Activated CD4-positive, CD25-positive, alpha-beta regulatory T cell (primary cell): ENCODE measurements at places on chromosomes 2 and 18.

DNA sequence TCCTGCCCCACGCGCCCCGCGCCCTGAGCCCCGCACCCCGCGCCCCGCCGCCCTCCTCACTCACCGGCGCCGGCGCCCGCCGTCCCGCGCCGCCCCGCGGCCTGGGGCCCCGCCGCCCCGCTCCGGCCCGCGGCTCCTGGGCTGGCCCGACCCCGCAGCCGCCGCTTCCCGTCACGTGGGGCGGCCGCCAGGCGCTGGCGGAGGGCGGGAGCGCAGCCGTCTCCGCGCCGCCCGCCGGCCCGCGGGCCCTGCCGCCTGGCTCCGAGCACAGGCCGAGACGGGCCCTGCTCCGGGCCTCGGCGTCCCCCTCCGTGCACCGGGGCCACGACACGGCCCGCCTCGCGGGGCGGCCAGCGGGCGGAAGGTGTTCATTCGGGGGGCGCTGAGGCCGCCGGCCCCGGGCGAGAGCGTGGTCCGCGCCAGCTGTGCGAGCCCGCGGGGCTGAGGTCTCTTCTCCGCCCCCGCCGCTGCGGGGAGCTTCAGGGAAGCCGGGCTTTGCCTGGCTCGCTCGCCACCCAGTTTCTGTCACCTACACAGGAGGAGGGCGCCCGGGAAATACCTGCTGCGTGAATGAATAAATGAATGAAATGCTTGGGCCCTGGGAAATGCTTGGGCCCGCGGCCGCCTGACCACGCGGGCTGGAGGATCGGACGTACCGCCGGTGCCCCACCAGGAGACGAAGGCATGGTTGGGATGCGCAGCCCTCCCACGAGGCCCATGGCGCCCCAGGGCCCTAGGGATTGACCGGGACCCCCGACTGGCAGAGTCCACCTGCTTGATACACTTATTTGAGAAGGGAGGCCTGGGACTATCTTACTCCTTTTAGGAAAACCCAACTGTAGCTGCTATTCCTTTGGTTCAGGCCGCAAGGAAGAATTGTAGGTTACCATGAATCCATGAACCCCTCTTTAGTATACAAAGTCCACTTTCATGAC, at the start of gene TGFBRAP1:
Gene TGFBRAP1, minus strand, starts transcription at position 175 of the 935 bp plus-strand sequence. CDS start 21,434 bp downstream, outside the sequence.
- DNase-seq = peak; percentile 48

DNA sequence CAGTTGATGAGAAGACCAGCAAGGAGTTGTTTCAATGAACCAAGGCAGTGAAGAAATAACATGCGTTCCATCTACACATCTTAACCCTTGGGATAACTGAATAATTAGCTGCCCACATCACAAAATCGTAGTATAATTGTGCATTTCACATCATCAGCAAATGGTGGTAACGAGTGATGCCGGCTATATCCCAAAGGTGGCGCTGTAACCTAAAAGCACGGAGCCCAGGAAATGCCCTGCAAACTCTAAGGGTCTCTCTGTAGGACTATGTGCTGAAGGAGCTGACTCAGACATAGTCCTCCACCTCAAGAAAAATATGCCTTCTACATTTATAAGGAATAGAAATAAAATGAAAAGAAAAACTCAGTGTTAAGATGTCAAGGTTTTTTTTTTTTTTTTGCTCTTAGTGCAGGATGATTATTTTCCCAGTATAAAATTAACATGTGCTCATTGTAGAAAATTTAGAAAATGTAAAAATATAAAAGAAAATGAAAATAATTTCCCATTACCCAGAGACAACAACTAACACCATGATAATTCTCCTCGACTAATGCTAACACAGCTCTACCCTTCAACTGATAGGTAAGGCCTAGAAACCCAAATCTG, 23.1 kb upstream of the DSG3 start:
- DNase-seq = no peak

- peak; percentile 49 for DNase-seq
These were observed 28.5 kb downstream of the HPCAL1 start for GRCh38 chr2:10331027-10331701.

DNA sequence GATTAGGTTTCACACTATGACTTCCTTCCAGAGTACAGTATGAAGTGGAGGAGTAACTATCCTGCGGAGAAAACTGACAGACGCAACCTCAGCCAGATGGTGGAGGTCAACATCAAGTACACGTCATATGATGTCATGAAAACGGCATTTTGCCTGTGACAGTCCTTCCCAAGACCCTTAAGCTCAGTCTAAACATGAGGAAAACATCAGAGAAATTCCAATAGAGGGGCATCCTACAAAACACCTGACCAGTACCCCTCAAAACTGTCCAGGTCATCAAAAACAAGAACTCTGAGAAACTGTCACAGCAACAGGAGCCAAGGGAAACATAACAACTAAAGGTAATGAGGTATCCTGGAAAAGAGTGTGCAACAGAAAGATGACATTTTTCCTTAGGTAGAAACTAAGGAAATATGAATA, 1.7 kb downstream of the RNU4ATAC start:
- no peak for DNase-seq

DNA sequence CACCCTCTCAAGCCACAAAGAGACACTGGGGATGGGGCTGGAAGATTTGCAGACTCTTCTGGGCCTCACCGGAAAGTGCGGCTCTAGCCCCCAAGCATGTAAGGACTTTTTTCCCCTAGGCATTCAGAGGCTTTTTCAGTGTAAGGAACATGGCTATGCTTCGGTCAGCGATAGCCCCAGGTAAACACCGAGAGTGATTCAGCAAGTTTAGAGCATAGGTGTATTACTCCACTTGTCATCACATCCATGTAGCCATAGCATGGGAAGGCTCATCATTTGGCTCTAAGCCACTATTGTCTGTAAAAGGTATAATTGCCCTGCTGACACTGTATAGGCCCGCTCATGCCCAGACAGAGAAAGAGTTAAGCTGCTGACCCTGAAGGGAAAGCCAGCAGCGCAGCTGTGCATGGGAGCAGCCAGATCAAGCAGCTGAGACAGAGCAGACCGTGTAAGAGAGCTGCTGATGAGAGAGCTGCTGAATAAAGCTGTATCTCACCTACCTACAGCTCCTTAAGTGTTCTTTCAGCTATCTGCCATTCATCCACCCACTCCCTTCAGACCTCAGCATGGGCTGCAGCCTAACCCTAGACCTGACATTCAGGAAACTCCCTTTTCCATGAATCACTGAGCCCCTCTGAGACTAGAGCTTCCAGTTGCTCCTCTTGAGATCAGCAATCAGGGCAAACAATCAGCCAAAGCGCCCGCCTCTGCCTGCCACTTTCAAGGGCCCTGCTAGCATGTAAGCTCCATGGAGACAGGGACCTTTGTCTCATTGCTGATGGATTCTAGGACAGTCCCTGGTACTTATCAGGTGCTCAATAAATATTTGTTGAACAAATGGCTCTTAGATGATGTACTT, 25.5 kb downstream of the LGALSL start:
- no peak for DNase-seq

- peak; percentile 25 for DNase-seq
These were observed 122.7 kb downstream of the TWIST2 start for GRCh38 chr2:238970553-238971081.

DNA sequence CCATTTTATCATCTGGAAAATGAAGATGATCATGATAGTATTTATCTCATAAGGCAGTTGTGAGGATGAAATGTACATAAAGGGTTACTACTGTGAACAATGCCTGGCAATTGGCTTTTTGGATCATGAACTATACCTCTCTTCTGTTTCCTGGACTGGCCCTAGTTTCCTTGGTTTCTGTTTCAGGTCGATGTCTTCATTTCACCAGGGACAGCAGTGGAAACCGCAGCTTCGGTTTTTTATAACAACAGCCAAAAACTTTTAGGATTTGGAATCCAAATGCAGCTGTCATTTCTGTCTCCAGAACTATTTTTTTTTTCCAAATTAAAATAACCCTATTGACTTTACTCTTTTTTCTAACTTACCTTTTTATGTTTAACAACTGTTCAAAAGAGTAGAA, 425.1 kb downstream of the RND3 start:
- no peak for DNase-seq
